Stimulated activated CD8-positive, alpha-beta memory T cell treated with anti-CD3 and anti-CD28 coated beads, Interleukin-2, amount 100 ng/mL, for 48 hours (primary cell): ENCODE measurements at places on chromosomes 3 and 15.

DNA sequence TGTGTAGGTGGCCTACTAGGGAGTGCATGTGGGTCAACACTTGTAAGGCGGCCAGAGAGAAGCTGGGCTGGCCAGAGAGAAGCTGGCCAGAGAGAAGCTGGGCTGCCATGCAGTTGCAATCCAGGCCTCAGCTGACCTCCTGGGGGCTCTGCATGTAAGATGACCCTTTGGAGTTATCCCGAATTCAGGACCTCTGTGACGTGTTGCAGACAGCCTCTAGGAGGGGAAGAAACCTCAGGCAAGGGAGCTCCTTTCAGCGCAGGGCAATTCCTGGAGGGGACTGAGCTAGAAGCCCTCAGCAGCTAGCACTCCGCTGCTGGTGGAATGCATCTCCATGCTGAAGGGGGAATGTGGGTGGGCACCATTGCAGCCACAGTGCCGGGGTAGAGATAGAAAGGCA lies 15.8 kb upstream of the KBTBD12 start:
- no peak for DNase-seq

DNA sequence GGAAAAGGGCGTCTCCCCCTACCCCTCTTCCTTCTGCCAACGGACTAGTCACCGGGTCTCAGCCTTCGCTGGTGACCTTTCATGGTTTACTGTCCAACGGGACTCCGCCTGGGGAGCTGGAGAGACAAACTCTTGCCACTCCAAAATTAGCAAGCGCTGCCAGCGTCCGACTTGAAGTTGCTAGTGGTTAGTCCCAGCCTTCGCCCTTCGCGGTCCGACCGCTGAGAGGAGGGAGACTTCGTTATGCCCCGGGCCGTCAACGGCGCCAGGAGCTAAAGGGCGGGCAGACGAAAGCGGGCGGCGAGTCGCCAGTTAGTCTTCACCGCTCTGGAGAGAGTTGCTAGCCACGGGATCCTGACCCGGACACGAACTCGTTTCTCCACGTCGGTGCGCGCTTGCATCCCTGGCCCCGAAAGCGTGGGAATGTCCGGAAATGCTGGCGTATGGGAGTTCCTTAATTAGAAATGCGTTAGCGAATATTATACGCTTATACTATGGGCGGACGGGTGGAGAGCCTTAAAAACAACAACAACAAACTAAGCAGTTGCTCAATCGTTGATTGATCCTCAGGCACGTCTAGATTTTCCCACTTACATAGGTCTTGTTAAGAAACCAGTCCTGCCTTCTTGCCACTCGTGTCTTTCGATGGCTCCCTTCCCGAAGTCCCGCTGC lies 716 bp downstream of the SMC4 start:
- no peak for DNase-seq

DNA sequence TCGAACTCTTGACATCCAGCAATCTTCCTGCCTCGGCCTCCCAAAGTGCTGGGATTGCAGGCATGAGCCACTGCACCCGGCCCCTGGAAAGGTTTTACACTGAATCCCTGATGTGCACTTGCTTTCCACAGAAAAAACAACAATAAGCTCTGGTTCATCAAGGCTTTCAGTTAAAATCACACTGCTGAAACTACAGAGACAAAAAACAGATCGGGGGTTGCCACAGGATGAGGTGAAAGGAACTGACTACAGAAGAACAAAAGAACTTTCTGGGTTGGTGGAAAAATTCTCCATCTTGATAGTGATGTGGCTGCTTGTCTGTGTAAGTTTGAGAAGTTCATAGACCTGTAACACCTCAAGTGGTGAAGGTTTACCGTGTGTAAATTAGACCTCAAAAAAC lies 2.9 kb downstream of the RAB43 start:
- no peak for DNase-seq

- DNase-seq, result no peak
Observed at GRCh38 chr3:60504827-60505457, 746.3 kb downstream of the FHIT start.

GRCh38 chr15:94272251-94272898 lies 41.0 kb downstream of the MCTP2 start:
- DNase-seq, result no peak

GRCh38 chr15:59315914-59316451 lies 56.7 kb downstream of the MYO1E start:
- no peak for DNase-seq

GRCh38 chr15:68310804-68311463 lies 33.4 kb downstream of the FEM1B start:
- no peak for DNase-seq
